ENCODE measurements at places on chromosomes 5 and 9.

GRCh38 chr9:131043646-131044045 is 34.7 kb downstream of the LAMC3 start:
- no peak for DNase-seq

DNA sequence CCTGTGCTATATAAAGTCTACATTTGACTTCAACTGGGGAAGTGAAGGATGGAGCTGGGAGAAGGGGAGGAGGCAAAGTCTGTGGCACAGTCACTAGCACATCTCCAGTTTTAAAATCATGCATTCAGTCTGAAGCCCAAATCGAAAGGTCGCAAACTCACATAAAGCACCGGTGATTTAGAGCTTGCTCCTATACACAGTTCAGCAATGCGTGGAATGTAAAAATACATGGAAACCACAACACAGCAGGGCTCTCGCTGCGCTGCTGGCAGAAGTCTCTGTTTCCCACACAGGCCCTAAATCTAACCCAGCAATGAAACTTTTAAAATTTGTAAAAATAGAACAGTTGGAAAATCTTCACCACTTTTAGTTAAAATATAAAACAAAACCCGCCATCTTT is 68.2 kb downstream of the EBF1 start:
- DNase-seq = peak; percentile 59

- DNase-seq = no peak
Measured at GRCh38 chr9:101636247-101636646, 41.5 kb upstream of the PPP3R2 start.

DNA sequence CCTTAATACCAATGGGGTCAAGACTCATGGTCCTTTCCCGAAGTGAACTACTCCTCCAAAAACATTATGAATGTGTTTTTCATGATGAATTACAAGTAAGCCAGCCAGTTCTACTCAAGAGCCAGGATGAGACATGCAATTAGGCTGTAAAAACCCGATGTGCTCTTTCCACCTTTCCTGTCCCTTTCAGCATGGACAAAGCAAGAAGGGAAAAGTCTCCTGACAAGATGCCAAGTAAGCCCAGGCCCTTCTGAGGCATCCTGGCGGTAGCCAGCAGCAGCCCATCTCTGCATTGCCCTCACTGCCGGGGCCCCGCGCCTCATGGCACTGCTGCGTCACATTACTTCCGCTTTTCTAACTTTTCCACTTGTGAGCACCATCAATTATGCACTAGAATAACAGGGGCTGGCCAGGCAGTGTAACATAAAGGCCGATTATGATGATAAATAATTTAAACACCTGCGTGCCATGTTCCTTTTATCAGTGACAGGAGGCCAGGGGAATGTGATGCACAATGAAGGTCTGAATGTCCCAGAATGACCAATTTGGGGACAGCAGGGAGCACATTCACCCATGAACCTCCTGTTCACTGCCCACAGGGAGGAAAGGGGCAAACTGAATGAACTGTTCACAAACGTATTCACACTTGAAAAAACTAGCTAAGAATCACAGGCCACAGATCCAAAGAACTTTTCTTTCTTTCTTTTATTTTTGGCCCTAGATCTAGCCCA is 37.4 kb downstream of the EFNA5 start:
- peak; percentile 57 for DNase-seq

DNA sequence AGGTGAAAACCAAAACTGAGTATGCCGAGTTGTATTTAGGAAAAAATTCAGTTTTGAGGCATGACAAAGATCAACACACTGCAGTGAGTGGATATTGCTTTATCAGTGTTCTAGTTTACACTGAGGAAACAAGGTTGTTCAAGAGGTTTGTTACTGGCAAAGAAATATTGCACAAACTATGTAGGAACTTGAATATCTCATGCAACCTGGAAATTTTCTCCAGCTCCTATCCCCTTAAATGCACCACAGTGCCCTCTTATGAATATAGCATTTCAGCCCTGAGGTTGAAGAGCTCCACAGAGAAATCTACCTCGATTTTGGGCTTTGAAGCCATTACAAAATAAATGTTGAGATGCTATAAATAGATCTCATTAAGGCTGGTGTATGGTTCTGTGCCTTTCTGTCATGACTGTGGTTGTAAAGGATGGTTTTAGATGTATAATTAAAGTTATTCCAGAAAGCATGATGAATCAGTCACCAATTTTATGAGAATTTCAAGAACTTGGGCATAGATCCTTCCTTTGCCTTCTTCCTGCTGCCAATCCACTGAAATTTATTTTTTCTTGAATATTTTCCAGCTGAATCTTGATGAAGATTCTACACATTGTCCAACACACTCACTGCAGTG is 159.3 kb downstream of the SPATA31D1 start:
- DNase-seq = no peak

- DNase-seq = no peak
Measured at GRCh38 chr9:112158656-112159367, 16.3 kb downstream of the SUSD1 start.

Measured in fibroblast of mammary gland (primary cell).